ENCODE measurements at places on chromosomes 3 and 15.

DNA sequence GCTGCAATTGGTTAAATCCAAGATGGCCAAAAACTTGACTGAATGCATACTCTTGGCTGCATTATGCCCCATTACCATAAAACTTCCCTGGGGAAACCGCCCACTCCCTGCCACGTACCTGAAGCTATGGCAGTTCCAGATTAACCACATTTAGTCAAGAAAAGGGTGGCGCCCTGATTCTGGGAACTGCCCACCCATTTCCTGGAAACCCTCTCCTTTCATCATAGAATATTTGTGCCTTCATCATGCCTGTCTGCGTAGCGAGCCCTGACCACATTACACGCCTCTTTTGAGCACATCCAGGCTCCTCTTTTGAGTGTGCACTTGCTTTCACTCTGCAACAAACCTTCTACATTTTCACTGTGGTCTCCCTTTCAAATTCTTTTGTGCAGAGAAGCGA lies 5.2 kb downstream of the LINS1 start:
- peak; percentile 92 for DNase-seq

GRCh38 chr15:29233566-29233965 lies 36.1 kb downstream of the NSMCE3 start:
- DNase-seq, result no peak

GRCh38 chr3:116288485-116288884 lies 156.8 kb downstream of the LSAMP start:
- DNase-seq, result no peak

DNA sequence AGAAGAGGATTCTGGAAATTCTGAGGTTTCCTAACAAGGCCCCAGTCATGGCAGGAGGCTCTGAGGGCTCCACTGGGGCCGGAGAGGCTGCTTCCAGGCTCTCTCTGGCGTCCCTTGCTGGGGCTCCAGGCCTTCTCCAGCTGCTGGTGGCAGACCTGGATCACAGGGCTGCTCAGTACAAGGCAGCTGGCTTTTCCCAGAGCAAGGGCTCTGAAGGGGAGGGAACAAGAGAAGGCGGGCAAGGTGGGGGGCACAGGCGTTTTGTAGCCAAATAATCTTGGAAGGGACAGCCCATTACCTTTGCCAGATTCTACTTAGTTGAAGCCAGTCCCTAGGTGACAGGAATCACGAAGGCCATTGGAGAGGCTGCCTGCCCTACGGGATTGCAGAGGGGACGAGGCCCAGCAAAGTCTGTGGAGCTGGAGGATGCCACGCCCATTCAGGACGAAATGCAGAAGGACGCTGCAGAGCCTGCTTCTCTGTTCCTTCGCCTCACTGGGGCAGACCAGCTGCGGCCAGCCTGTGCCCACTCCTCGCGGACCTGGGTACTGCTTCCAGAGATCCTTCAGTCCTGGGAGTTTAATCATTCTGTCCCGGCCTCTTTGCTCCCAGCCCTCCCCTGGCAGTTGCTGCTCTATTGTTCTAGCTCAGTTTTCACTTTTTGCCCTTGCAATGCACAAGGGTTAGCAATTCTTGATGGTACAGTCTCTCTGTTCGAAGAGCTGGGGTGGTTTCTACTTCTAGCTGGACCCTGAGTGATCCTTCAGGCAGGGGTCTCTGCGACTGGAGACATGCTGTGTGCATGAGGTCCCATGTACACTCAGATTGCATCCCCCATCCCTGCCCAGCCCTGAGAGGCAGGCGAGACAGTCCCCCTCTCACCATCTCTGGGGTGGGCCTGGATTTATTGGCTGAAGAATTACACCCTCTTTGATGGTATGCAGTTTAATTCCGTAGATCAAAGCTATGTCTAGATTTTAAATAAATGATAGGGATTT lies 149.3 kb upstream of the MEF2A start:
- no peak for DNase-seq

DNA sequence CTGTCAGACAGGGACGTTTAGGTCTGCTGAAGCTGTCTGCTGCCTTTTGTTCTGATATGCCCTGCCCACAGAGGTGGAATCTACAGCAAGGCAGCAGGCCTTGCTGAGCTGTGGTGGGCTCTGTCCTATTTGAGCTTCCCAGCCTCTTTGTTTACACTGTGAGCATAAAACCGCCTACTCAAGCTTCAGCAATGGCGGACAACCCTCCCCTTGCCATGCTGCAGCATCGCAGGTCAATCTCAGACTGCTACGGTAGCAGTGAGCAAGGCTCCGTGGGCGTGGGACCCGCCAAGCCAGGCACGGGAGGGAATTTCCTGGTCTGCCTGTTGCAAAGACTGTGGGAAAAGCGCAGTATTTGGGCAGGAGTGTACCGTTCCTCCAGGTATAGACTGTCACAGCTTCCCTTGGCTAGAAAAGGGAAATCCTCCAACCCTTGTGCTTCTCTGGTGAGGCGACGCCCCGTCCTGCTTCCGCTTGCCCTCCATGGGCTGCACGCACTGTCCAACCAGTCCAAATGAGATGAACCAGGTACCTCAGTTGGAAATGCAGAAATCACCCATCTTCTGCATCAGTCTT lies 71.4 kb downstream of the SPSB4 start:
- DNase-seq, result no peak

- no peak for DNase-seq
Observed at GRCh38 chr3:88589138-88589537, 439.4 kb downstream of the C3orf38 start.
